ENCODE measurements at places on chromosomes 1 and 21. TPM values are rescaled to one million over a fixed set of nuclear protein-coding genes. Genes with fewer than 3 reads are reported as not detected.

The GSTM3 gene
- total RNA-seq: 14.8 TPM

The ARTN gene
- 0.19 TPM for total RNA-seq

The RGS8 gene
- 0.19 TPM for total RNA-seq

The GRHL3 gene
- total RNA-seq: 0.90 TPM

The FCRL4 gene
- 0.19 TPM for total RNA-seq

The FAM20B gene
- 11.3 TPM for total RNA-seq

The KIAA1614 gene
- total RNA-seq: 0.94 TPM

DNA sequence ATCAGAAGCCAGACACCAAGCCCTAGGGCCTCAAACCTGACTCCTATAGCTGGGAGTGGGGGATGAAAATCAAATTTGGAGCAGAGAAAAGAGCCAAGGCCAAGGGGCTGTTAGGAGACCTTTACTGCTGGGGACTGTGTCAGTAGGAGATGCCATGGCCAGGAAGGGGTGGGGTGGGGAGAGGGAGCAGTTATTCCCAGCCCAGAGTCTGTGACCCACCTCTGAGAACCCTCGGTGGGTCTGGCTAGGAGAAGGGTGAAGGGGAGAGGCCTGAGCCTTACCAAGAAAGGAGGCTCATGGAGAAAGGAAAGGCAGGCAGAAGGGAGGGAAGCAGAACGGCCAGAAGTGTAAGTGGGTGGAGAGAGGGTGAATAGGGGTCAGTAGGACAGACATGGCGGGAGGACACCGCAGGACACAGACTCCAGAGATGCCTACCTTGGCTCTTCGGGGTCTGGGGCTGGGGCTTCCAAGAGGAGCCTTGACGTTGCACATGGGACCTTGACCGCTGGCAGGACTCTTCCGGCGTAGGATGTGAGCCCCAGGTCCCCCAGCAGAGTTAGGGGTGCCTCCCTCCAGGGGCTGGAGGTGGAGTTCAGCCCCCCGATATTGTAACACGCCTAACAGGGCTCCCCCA, 1.2 kb downstream of the ADAMTS4 start:
- no peak overlapping the region for H3K4me3 ChIP-seq
- DNase-seq: no peak
- no peak overlapping the region for H3K27ac ChIP-seq
- H3K4me1 ChIP-seq: peaks cover 35% of the 10 kb centered on the region

DNA sequence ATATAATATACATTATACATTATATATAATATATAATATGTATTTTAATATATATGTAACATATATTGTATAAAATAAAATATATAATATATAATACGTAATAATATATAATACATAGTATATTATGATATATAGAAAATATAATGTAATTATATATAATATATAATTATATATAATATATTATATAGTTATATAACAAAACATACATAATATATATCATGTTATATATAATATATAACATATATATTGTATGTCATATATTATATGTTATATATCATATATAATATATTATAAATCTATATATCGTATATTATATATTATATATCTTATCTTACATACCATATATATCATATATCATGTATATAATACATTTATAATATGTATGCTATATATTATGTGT, 248.2 kb upstream of the TPTE start:
- H3K36me3 ChIP-seq: no peaks in the 10 kb centered on the region
- no peaks in the 10 kb centered on the region for H3K27me3 ChIP-seq
- H3K4me3 ChIP-seq: no peak overlapping the region
- H3K27ac ChIP-seq: no peak overlapping the region
- no peaks in the 10 kb centered on the region for H3K4me1 ChIP-seq

DNA sequence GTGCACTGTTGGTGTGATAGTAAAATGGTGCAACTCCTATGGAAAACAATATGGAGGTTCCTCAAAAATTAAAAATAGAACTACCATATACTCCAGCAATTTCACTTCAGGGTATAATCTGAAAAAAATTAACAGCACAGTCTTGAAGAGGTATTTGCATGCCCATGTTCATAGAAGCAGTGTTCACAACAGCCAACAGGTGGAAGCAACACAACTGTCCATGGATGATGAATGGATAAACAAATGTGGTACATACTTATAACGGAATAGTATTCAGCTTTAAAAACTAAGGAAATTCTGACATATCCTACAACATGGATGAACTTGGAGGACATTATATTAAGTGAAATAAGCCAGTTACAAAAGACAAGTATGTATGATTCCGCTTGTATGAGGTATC, 8.2 kb downstream of the TTLL7 start:
- no peaks in the 10 kb centered on the region for H3K4me1 ChIP-seq
- no peak for DNase-seq
- H3K27ac ChIP-seq: no peak overlapping the region

- no peaks in the 10 kb centered on the region for H3K36me3 ChIP-seq
- H3K4me1 ChIP-seq: peaks cover 7% of the 10 kb centered on the region
- peak overlapping the region; percentile 75 for H3K27ac ChIP-seq
- H3K4me3 ChIP-seq: peak overlapping the region; percentile 58
- DNase-seq: peak; percentile 95
These were observed 63.5 kb upstream of the NFASC start for GRCh38 chr1:204806943-204807687.

DNA sequence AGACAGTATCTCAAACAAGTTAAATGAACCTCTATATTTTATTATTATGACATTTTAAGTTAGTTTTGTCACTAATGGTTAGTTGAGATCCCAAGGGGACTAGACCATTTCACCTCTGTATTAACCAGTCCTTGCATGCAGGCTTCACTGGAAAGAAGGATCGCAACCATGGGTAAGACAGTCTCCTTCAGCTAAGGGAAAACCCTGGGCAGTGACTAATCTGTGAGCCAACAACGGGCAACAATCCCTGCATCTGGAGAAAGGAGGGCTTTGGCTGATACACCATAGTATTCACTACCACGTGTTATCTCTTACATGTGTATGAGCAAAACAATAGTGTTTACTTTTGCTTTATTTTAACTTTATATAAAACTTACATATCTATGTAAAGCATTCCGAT, 708.8 kb upstream of the CHRM3 start:
- no peak for DNase-seq
- H3K4me1 ChIP-seq: no peaks in the 10 kb centered on the region
- H3K27me3 ChIP-seq: no peaks in the 10 kb centered on the region
- no peak overlapping the region for H3K4me3 ChIP-seq

DNA sequence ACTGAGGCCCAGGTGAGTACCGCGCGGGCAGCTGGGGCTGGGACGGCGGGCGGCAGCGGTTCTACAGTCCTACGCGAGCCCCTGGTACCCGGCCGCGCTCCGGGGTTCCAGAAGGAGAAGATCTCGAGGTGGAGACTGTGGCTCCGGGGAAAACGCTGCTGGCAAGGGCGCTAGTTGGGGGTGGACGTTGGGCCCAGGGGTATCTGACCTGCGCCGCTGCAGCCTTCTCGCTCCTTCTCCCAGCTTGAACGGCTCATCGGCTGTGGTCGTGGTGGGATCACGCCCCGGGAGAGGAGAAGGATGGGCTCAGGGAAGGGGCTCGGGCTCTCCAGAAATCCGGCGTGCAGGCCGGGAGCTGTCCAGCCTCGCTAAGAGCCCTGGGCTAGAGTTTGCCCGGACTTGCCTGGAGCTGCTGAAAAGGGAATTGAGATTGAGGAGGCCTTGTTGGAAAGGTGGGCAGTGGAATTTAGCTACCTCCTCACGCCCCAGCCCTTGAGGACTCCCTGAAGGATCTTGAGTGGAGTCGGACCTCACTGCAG, 1.1 kb upstream of the POU3F1 start:
- peak overlapping the region; percentile 52 for H3K4me3 ChIP-seq
- no peak for DNase-seq
- peaks cover 9% of the 10 kb centered on the region for H3K4me1 ChIP-seq
- H3K27me3 ChIP-seq: peaks cover 85% of the 10 kb centered on the region
- H3K36me3 ChIP-seq: no peaks in the 10 kb centered on the region

DNA sequence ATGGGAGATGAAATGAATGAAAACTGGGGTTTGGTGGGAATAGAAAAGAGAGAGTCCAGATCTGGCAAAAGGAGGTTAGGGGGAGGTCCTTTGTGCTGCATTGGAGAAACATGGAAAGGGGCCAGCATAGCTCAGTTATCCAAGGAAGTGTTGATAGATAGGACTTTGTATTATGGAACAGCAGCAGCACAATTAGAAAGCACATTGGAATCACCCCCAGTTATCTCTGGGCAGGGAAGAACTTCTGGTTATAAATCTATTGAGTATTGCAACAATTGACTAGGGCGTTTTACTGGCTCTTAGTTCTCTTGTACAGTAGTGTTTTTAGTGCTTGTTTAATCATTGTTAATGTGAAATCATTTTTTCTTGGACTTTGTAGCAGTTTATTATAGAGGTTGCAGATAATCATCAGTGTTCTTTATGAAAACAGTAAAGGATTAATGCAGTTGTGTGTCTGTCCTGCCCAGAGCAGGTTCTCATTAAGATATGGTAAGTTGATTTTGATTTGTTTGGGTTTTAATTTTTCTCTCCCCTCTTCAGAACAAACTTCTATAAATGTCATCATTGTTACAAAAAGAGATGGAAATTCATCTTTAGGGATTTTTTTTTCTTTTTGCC, 76.6 kb downstream of the NR5A2 start:
- DNase-seq: no peak
- no peaks in the 10 kb centered on the region for H3K4me1 ChIP-seq
- H3K27ac ChIP-seq: no peak overlapping the region

DNA sequence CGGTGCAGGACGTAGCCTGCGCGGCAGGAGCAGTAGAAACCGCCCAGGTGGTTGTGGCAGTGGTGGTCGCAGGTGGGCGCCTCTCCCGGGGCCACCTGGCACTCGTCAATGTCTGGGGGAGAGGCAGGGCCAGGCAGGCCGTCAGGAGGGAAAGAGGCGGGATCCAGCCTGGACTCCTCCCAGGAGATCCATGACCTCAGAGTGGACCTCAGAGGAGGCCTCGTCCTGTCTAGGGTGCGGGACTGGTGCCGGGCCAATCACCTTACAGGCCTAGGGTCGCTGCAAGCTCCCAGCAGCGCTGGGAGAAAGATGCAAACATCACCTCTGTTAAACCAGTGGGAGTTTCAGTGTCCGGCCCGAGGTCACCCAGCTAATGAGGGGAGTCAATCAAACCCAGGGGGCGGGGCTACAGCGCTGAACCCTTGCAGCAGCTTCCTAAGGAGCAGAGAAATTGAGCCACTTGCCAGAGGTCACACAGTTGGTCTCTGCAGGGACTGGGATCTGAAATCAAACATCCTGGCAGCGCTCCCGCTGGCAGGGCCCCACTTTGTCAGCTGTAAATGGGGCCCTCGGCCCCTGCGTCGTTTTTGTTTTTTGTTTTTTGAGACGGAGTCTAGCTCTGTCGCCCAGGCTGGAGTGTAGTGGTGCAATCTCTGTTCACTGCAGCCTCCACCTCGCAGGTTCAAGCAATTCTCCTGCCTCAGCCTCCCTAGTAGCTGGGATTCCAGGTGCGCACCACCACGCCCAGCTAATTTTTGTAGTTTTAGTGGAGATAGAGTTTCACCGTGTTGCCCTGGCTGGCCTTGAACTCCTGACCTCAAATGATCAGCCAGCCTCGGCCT, 1.4 kb downstream of the MASP2 start:
- no peak for DNase-seq
- H3K27ac ChIP-seq: no peak overlapping the region
- H3K4me1 ChIP-seq: no peaks in the 10 kb centered on the region
- H3K4me3 ChIP-seq: no peak overlapping the region
- no peaks in the 10 kb centered on the region for H3K27me3 ChIP-seq

DNA sequence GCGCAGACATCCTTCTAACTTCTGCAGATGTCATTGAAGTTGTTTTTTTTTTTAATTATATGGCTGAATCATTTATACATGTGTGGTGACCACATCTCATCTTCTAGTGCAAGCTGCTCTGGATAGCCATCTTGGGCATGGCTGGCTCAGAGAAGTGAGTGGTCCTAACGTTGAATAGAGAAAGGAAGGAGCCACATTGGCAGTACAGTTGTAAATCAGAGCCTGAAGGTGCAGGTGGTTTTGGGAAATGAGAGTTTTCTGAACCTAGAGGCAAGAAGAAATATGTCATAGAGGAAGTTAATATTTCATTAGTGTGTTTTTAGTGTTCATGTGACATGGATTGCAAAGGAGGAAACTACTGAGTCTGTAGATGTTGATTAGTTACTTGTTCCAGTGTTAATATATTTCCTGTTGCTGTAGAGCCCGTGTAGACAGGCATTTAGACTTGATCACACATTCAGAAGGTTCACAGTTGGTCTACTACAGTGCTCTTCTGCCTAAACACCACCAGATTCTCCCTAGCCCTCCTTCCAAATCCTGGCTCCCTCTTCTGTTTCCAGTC, 163.7 kb downstream of the ROR1 start:
- DNase-seq: no peak
- H3K4me3 ChIP-seq: no peak overlapping the region
- H3K36me3 ChIP-seq: no peaks in the 10 kb centered on the region
- H3K4me1 ChIP-seq: peaks cover 4% of the 10 kb centered on the region
- H3K27me3 ChIP-seq: no peaks in the 10 kb centered on the region

GRCh38 chr1:16235944-16236510, 956 bp downstream of the CPLANE2 start:
- H3K27ac ChIP-seq: peak overlapping the region; percentile 51
- peak overlapping the region; percentile 51 for H3K4me3 ChIP-seq
- peaks cover 6% of the 10 kb centered on the region for H3K4me1 ChIP-seq

DNA sequence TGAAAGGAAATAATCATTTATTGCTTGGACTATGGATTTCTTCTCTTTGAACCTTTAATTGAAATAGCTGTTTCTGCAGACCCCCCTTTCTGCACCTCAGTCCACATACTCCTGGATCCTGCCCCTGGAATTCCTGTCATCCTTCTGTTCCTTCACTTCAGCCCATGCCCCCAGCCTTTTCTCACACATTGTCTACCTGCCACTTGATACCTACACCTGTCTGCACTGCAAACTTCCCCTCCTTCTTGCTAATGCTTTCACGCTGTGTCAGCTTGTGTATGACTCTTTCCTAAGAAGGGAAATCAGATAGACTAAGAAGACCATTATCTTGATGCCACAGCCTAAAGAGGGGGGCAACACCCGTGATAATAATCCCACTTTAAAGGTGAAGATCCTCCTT, 80.3 kb upstream of the EXO1 start:
- no peak overlapping the region for H3K4me3 ChIP-seq
- H3K36me3 ChIP-seq: no peaks in the 10 kb centered on the region
- H3K27ac ChIP-seq: no peak overlapping the region
- H3K4me1 ChIP-seq: no peaks in the 10 kb centered on the region
- no peak for DNase-seq

- no peaks in the 10 kb centered on the region for H3K27me3 ChIP-seq
- H3K4me3 ChIP-seq: no peak overlapping the region
- no peaks in the 10 kb centered on the region for H3K36me3 ChIP-seq
- no peak overlapping the region for H3K27ac ChIP-seq
These were observed 51.7 kb downstream of the SLC16A1 start for GRCh38 chr1:112904071-112904830.

- no peaks in the 10 kb centered on the region for H3K27me3 ChIP-seq
These were observed 63.5 kb upstream of the BMP8A start for GRCh38 chr1:39427912-39428311.

- no peak for DNase-seq
- H3K27me3 ChIP-seq: no peaks in the 10 kb centered on the region
- no peak overlapping the region for H3K4me3 ChIP-seq
- no peak overlapping the region for H3K27ac ChIP-seq
- no peaks in the 10 kb centered on the region for H3K36me3 ChIP-seq
These were observed 760.2 kb downstream of the PLA2G4A start for GRCh38 chr1:187588917-187589316.
